ENCODE measurements at places on chromosomes 12 and 14.

DNA sequence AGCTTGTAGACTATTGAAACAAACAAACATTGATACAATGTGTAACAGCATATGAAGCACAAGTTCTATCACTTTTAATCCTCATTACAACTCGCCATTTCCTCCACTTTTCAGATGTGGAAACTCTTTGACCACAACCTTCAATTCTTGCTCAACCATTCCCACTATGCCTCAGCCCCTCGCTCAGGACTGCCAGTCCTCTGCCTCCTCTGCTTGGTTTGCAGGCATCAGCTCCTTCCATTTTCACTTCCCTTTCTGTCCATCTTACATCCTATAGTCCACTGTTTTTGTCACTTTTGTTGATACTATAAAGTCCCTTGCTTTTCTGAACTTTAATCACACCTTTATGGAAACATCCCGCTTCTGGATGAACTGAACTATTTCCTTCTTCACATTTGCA, 28.2 kb upstream of the CD27 start:
- DNase-seq, result no peak

GRCh38 chr12:47652521-47653234, 53.2 kb downstream of the RPAP3 start:
- DNase-seq, result no peak

DNA sequence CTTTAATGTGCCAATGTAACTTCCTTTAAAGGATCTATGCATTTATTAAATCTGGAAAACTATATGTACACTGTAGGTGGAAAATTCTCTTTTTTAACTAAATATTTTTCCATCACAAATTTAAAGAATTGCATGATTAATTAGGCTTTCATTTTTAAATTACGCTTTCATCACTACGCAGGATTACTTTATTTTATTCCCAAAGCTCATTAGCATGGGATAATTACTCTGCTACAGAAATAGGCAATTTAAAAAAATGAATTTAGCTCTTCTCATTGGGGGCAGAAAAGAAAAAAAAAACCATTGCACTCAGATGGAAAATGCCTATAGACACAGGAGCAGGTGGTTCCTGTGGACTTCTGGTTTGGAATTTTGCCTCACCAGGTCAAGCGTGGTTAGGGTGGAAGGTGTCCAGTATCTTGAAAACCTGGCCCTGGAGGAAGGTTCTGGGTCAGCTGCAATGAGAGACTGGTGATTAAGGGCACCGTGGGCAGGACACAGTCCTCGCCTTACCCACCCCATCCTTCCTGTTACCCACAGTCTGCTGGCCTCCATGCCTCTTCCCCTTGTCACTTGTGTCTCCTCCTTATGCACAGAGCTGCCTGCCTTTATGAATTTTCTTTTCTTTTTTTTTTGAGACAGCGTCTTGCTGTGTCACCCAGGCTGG, 17.3 kb upstream of the RIN3 start:
- DNase-seq, result no peak

GRCh38 chr12:119369907-119370546, 35.5 kb downstream of the CCDC60 start:
- DNase-seq, result no peak

DNA sequence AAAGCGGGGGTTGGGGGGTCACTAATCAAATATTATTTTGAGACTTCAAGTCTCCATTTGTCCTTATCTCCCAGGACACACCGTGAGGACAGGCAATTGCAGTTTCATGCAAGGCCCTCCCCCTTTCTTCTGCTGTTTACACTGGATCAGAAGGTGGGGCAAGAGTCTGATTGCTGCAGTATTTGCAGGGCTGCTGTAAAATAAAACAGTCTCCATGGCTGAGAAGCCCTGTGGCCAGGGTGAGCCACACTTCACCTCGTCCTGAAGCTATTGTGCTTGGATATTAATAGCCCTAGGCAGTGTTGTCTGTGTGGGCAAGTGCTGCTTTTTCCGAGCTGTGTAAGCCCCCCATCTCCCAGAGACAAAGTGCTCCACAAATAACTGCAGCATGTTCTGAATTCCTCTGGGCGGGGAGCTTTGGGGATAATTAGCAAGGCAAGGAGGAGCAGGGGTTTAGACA, 187.4 kb upstream of the NTF3 start:
- DNase-seq, result no peak

GRCh38 chr12:31570880-31571279, 20.1 kb downstream of the DENND5B start:
- no peak for DNase-seq

- no peak for DNase-seq
Measured at GRCh38 chr12:83335748-83336147, 649.0 kb downstream of the TMTC2 start.

DNA sequence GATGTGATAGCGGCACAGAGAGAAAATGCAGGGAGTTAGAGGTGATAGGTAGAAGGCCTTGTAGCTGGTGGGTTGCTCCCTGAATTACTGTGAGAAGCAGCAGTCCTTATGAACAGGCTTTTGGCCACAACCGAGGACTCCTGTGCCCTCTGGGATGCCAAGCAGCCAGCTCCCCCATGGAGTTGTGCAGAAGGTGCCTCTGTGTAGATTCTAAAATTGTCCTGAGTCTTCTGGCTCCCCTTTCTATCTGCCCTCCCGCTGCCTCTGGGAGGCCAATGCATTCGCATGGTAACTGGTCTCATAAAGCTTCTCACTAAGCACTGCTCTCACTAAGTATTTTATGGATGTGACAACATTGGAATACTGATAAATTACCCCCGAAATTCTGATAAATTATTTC, 16.1 kb upstream of the SUSD6 start:
- no peak for DNase-seq

- DNase-seq, result no peak
Measured at GRCh38 chr12:56979628-56980027, 22.2 kb upstream of the RDH16 start.

GRCh38 chr12:123055281-123055766, 74.8 kb downstream of the ARL6IP4 start:
- no peak for DNase-seq

DNA sequence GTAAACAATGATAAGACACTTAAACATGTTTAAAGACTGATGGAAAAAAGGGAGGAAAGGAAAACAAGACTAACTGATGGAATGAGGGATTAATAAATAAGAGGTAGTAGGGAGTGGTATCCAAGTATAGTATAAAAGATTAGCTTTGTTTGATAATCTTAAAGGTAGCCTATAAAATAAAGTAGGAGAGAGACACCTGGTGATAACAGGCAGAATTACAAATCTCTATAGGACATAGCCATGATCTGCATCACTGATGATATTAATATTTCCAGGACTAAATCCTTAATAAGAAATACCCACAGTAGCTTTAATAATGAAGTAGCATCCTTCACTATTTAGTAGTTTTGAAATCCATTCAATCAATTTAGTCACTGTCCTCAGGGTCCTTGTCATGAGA, 30.4 kb downstream of the DLGAP5 start:
- DNase-seq, result no peak

DNA sequence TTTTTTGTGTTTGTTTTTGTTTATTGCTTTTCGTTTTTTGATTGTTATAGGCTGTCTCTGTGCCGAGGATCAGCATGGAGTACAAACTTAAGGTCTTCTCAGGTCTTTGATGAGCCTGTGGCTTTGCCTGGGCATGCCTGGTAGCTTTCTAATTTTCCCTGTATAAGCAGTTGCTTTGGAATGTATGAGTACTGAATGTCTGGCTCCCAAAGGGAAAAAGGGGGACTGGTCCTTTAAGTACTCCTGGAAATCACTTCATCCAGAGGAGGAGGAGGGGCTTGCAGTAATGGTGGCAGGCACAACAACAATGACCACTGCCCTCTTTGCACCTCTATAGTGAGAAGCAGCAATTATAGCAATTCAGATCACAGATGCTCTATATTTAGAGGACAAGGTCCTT, 67.6 kb upstream of the TTC7B start:
- no peak for DNase-seq

GRCh38 chr12:107440606-107441005, 245.0 kb upstream of the PWP1 start:
- DNase-seq, result no peak

GRCh38 chr14:30297876-30298795, 260.8 kb upstream of the G2E3 start:
- DNase-seq, result no peak

DNA sequence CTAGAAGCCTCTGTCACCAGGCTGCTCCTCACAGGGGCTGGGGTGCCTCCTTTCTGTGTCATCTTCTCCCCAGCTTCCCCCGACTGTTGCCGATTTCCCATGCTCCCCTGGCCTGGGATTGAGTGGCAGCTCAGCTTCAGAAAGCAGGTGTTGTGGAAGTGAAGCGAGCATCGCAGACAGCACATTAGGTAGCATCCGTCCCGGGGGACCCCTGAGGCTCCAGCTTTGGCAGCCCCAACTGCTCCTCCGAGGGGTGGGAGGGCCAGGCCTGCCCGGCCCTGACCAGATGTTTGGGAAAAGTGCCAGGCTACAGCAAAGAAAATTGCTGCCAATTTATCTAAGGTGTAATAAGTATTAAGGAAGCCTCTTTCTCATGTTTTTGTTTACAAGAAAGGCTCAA, 1045.6 kb downstream of the BCL11B start:
- DNase-seq, result peak; percentile 43

- no peak for DNase-seq
Measured at GRCh38 chr12:92034083-92034482, 111.6 kb downstream of the BTG1 start.

DNA sequence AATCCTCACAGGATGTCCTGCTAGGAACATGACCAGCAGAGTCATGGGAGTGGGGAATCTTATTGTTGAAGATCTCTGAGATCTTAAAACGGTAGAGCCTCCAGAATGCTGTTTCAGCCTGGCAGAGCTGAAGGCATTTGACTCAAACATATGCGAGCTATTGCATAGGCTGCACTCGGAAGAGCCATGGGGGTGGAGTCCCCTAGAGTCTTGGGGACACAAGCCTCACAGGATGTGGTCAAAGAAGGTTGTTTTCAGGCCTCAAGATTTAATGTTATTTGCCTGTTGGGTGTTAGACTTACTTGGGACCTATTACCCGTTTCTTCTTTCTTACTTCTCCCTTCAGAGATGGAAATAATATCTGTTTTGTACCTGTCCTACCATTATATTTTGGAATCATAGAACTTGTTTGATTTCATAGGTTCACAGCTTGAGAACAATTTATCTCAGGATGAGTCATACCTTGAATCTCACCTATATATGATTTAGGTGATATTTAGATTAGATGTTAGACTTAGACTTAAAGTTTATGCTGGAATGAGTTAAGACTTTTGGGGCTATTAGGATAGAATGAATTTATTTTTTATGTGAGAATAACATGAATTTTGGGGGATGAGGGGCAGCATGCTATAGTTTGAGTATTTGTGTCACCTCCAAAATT, 172.2 kb upstream of the ATP2B1 start:
- no peak for DNase-seq

GRCh38 chr12:124474709-124475108, 92.7 kb downstream of the NCOR2 start:
- no peak for DNase-seq

DNA sequence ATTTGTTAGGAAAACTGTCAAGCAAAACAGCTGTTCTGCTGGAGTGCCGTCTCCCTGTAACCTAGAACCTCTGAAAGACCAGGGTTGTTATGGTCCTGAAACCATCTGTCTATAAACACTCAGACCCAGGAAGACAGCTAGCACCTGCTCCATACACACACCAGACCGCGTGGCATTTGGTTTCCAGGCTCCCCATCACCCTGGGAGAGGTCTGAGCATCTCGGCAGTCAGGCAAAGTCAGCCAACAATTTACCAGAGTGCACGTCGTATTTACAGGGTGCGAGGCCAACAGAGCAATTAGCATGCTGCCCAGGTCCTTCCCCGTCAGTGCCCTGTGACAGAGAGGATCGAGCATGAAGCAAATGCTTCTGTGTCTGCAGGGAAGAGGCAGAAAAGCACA, 272.5 kb downstream of the SLC15A4 start:
- DNase-seq, result peak; percentile 10

DNA sequence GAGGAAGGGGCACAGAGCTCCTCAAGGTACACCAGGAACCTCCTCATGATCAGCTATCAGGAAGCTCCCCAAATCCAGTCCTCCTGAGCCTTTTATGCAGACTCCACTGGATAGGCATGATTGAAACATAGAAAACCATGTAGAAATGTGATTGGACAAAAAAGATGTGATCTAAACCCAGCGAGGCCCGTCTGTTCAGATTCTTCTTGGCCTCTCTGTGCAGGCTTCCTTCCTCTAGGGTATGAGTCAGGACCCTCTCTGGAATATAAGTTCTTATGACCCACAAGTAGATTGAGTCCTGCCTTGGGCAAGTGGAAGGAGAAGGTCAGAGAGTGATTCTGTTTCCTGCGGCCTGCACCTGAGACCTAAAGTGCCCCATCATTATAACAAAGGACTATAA, 166.3 kb downstream of the PHLDA1 start:
- DNase-seq, result no peak

DNA sequence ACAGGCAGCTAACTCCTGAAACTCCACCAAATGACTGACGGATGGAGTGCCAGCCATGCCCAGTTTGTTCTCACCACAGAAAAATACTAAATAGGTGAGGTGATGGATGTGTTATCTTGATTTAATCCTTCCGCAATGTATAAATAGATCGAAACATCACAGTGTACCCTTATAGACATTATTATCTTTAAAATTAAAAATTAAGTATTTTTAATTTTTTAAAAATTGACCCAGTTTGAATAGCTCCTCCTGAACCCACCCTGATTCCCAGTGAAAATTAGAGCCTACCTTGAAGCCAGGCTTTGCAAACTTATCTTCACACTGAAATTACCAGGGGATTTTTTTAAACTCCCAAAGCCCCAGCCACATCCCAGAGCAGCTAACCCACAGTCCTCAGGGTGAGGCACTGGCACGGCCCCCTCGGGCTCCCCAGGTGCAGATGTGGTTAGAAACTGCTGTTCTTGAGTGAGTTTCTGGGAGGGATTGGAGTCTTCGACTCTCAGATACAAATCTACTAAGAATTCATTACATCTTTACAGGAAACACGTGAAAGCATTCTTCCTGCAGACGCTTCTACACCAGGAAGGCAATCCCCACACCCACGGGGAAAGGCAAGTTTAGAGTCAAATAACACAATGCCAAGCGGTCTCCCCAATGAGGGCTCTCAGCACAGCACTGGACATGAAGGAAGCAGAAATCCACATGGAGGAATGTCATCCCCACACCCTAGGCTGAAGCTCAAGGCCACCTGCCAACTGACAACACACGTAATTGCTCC, 126.4 kb downstream of the RIMBP2 start:
- DNase-seq, result no peak

DNA sequence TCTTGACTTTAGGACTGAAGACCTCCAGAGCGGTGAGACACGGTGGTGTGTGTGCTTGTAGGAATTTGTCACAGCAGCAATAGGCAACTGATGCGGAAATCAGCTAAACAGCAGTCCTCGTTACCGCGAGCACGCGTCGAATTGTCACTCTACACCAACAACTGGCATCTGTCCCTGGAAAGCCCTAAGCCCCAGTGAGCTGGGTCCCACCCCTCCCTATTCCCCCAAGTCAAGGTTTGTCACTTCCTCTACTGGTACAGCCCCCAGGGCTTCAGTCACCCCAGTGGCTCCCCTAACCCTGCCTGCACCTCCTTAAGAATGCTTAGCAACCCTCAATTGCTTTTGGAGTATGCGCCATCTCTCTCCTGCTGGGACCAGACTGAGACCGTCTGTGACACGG, 173.6 kb downstream of the PIWIL1 start:
- DNase-seq, result no peak

GRCh38 chr12:632102-632696, 31.0 kb downstream of the NINJ2 start:
- DNase-seq, result no peak
